ENCODE measurements at places on chromosomes 7 and 10. TPM values are rescaled to one million over a fixed set of nuclear protein-coding genes. Genes with fewer than 3 reads are reported as not detected.

ABCC2 gene
- 0.72 TPM for polyA plus RNA-seq

NOBOX gene
- polyA plus RNA-seq: not detected

FGFR2 gene
- 1.0 TPM for polyA plus RNA-seq

AKR1B15 gene
- not detected for polyA plus RNA-seq

SLC39A12 gene
- polyA plus RNA-seq: not detected

All from CD4-positive, alpha-beta memory T cell (primary cell).